ENCODE measurements at places on chromosomes 3 and 15. TPM values are rescaled to one million over a fixed set of nuclear protein-coding genes. Genes with fewer than 3 reads are reported as not detected.

Gene AMOTL2
- not detected for total RNA-seq

DNA sequence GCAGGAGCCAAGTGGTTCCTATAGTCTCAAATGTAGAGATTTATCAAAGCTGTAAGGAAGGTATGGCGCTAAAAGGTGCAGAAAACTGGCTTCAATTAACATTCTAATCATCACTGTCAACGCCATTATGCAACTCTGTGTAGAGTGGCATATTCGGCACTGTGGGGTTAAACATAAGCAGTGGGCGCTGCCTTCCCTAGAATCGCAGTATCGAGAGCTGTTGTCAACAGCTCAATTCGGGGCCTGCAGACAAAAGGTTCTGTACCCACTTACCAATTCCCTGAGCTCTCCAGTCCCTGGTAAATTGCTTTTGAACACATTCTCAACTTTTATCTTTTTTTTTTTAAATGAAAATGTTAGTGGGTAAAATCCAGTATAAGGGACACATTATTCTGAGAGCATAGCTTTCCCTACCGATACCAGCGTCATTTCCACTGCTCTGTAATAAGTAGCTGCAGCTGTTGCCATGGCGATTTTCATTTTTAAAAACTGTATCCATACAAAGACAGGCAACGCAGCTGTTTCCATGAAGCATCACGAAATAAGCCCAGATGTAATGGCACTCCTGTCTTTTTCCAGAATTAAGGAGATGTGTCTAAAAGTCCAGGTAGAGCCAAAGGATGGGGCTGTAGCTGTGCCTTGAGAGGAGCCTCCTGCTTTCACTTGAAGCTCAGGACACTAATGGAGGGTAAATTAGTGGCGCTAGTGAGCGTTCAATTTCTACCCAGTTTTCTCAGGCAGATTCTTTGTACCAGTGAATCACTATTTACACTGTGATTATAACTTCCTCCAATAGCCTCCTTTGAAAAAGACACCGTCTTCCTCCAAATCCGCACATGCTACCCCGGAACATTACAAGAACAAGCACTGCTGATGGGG lies 250.3 kb downstream of the SLC9A9 start:
- no peaks in the 10 kb centered on the region for H3K36me3 ChIP-seq
- no peaks in the 10 kb centered on the region for H3K27me3 ChIP-seq
- no peak for DNase-seq
- H3K27ac ChIP-seq = no peak overlapping the region
- H3K4me3 ChIP-seq = no peak overlapping the region

Gene SNX22
- 0.20 TPM for total RNA-seq

GRCh38 chr15:77904901-77905300 lies 172.6 kb downstream of the TBC1D2B start:
- no peak for DNase-seq
- no peaks in the 10 kb centered on the region for H3K4me1 ChIP-seq
- no peaks in the 10 kb centered on the region for H3K27me3 ChIP-seq

- no peaks in the 10 kb centered on the region for H3K27me3 ChIP-seq
- peaks cover 55% of the 10 kb centered on the region for H3K4me1 ChIP-seq
- peak; percentile 86 for DNase-seq
- peak overlapping the region; percentile 11 for H3K4me3 ChIP-seq
These were observed 23.0 kb downstream of the CMTM7 start for GRCh38 chr3:32414522-32415202.

GRCh38 chr3:149044339-149045083 lies 41.8 kb downstream of the HLTF start:
- H3K27me3 ChIP-seq = no peaks in the 10 kb centered on the region
- H3K4me3 ChIP-seq = no peak overlapping the region
- H3K4me1 ChIP-seq = no peaks in the 10 kb centered on the region
- DNase-seq = no peak
- H3K27ac ChIP-seq = no peak overlapping the region

Gene KLHL40
- total RNA-seq = not detected

Gene CHDH
- total RNA-seq = 4.3 TPM

DNA sequence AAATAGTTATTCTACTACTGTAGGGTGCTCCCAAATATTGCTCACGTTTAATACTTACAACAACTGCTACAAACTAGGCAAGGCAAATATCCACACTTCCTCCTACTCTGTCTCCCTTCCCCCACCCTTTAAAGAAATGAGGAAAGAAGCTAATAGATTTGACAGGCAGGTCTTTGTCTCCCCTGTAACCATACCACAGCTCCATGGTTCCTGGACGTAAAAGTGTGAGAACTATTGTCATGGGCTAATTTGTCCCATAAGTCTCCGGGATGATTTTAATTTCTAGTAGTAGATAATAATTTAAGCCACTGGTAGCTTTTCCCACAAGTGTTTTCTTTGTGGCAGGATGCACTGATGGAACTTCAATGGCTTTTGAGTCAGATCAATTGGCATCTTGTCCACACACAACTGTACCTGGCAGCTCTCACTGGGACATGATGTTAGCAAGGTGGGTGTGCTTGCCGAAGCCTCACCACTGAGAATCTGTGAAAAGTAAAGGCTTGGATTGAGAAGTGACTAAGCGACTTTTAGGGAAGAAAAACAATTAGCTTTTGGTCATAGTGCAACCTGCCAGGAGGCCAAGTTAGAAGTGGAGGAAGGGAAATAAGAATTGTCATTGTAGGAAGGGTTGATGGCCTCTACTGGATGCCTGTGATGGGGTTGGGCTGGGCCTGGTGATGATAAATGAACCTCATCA lies 1.4 kb upstream of the CPOX start:
- peaks cover 24% of the 10 kb centered on the region for H3K4me1 ChIP-seq
- H3K27ac ChIP-seq = no peak overlapping the region
- no peak for DNase-seq

DNA sequence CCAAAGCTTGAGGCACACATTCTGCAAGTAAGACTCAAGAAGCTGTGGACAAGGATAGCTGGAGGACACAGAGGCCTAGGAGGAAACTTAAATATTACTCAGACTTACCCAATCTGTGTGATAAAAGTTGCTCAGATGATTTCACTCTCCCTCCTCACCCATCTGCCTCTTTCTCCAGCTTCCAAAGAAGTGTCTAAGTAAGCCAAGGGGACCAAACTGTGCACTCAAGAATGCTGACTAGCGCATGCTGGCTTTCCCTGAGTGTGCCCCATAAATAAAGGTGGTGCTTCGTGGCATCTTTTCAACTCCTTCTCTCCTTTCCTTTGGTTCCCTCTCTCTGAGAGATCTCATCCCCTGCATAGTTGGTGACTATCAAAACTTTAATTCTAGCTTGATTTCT lies 211.0 kb upstream of the LMCD1 start:
- no peaks in the 10 kb centered on the region for H3K4me1 ChIP-seq
- H3K27ac ChIP-seq = no peak overlapping the region
- no peaks in the 10 kb centered on the region for H3K36me3 ChIP-seq
- no peak for DNase-seq
- no peaks in the 10 kb centered on the region for H3K27me3 ChIP-seq

Gene SPESP1
- not detected for total RNA-seq

GRCh38 chr15:76177491-76178040 lies 117.8 kb downstream of the TMEM266 start:
- H3K27ac ChIP-seq = no peak overlapping the region
- H3K36me3 ChIP-seq = no peaks in the 10 kb centered on the region
- H3K27me3 ChIP-seq = no peaks in the 10 kb centered on the region

GRCh38 chr3:55343486-55344357 lies 143.4 kb downstream of the WNT5A start:
- H3K27ac ChIP-seq = no peak overlapping the region
- no peak for DNase-seq
- H3K36me3 ChIP-seq = no peaks in the 10 kb centered on the region
- no peaks in the 10 kb centered on the region for H3K4me1 ChIP-seq

- H3K27ac ChIP-seq = no peak overlapping the region
- H3K4me1 ChIP-seq = no peaks in the 10 kb centered on the region
- H3K36me3 ChIP-seq = no peaks in the 10 kb centered on the region
- no peak for DNase-seq
These were observed 1103.2 kb upstream of the ALCAM start for GRCh38 chr3:104263477-104263876.

- H3K27me3 ChIP-seq = no peaks in the 10 kb centered on the region
- DNase-seq = no peak
- H3K36me3 ChIP-seq = no peaks in the 10 kb centered on the region
- H3K4me3 ChIP-seq = no peak overlapping the region
- H3K4me1 ChIP-seq = no peaks in the 10 kb centered on the region
These were observed 302.7 kb downstream of the AGBL1 start for GRCh38 chr15:86382341-86382740.

Gene DOCK3
- total RNA-seq = 0.35 TPM

GRCh38 chr3:73422571-73422970 lies 202.2 kb downstream of the PDZRN3 start:
- no peaks in the 10 kb centered on the region for H3K27me3 ChIP-seq
- H3K4me3 ChIP-seq = no peak overlapping the region
- DNase-seq = no peak
- H3K4me1 ChIP-seq = no peaks in the 10 kb centered on the region
- H3K27ac ChIP-seq = no peak overlapping the region
- no peaks in the 10 kb centered on the region for H3K36me3 ChIP-seq

- H3K27ac ChIP-seq = no peak overlapping the region
- DNase-seq = peak; percentile 45
- no peaks in the 10 kb centered on the region for H3K4me1 ChIP-seq
- H3K27me3 ChIP-seq = peaks cover 5% of the 10 kb centered on the region
These were observed 191.6 kb downstream of the GAP43 start for GRCh38 chr3:115814778-115815380.

- no peak for DNase-seq
- no peak overlapping the region for H3K4me3 ChIP-seq
- no peaks in the 10 kb centered on the region for H3K36me3 ChIP-seq
These were observed 16.0 kb upstream of the RNF7 start for GRCh38 chr3:141722081-141722480.

Gene ACTC1
- not detected for total RNA-seq

GRCh38 chr15:82040862-82041261 lies 5.0 kb downstream of the MEX3B start:
- no peak overlapping the region for H3K27ac ChIP-seq
- no peak for DNase-seq
- H3K4me3 ChIP-seq = no peak overlapping the region
- H3K27me3 ChIP-seq = no peaks in the 10 kb centered on the region
- H3K36me3 ChIP-seq = no peaks in the 10 kb centered on the region
- peaks cover 15% of the 10 kb centered on the region for H3K4me1 ChIP-seq

Gene EPB42
- total RNA-seq = not detected

Gene RETNLB
- not detected for total RNA-seq

Gene NT5DC2
- 3.7 TPM for total RNA-seq

GRCh38 chr3:152357587-152357986 lies 88.9 kb downstream of the MBNL1 start:
- H3K4me1 ChIP-seq = peaks cover 40% of the 10 kb centered on the region
- DNase-seq = no peak
- H3K27me3 ChIP-seq = no peaks in the 10 kb centered on the region
- H3K4me3 ChIP-seq = peak overlapping the region; percentile 15
- peak overlapping the region; percentile 41 for H3K27ac ChIP-seq
- H3K36me3 ChIP-seq = peaks cover 31% of the 10 kb centered on the region

Gene CEP19
- 1.9 TPM for total RNA-seq

DNA sequence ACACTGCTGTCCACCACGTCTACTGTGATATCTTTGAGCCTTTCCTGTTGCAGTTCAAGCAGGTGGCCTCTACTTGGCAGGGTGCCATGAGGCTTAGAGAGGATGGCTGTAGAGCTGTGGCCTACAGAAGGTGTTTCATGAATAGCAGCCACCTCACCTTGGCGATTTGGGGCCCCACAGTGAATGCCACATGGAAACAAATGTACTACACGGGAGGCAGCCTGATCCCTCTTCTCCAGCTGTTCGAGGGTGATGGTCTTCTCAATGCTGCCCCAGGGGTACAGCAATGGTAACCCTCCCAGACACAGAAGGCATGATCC lies 70.7 kb downstream of the FAM43A start:
- no peak overlapping the region for H3K4me3 ChIP-seq
- no peak for DNase-seq
- no peaks in the 10 kb centered on the region for H3K4me1 ChIP-seq
- no peaks in the 10 kb centered on the region for H3K27me3 ChIP-seq

- no peak for DNase-seq
- H3K27me3 ChIP-seq = no peaks in the 10 kb centered on the region
- H3K4me1 ChIP-seq = no peaks in the 10 kb centered on the region
- no peak overlapping the region for H3K4me3 ChIP-seq
These were observed 65.1 kb upstream of the EPHA3 start for GRCh38 chr3:89042236-89042835.

- H3K4me1 ChIP-seq = no peaks in the 10 kb centered on the region
- H3K4me3 ChIP-seq = no peak overlapping the region
- H3K36me3 ChIP-seq = no peaks in the 10 kb centered on the region
- no peaks in the 10 kb centered on the region for H3K27me3 ChIP-seq
- DNase-seq = no peak
These were observed 44.0 kb downstream of the FGD5 start for GRCh38 chr3:14862661-14863230.

Gene FBN1
- total RNA-seq = 0.72 TPM

DNA sequence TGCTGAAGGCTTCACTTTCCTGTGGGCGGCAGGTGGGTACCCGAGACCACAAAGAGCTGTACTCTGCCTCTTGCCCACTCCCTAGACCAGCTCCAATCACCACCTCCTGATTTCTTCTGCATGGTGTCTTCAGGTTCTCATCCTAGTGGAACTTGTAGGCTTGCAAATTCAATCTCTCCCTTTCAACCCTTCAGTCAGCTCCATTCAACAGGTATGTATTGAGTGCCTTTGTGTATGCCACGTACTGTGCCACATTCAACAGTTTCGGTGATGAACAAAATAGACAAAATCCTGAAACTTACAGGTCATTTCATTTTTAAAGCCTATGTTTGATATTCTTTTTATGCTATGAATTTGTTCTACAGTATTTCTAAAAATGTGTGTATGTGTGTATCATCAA lies 5.4 kb upstream of the CLDN11 start:
- H3K36me3 ChIP-seq = no peaks in the 10 kb centered on the region
- no peaks in the 10 kb centered on the region for H3K4me1 ChIP-seq
- H3K27ac ChIP-seq = no peak overlapping the region
- peaks cover 12% of the 10 kb centered on the region for H3K27me3 ChIP-seq

DNA sequence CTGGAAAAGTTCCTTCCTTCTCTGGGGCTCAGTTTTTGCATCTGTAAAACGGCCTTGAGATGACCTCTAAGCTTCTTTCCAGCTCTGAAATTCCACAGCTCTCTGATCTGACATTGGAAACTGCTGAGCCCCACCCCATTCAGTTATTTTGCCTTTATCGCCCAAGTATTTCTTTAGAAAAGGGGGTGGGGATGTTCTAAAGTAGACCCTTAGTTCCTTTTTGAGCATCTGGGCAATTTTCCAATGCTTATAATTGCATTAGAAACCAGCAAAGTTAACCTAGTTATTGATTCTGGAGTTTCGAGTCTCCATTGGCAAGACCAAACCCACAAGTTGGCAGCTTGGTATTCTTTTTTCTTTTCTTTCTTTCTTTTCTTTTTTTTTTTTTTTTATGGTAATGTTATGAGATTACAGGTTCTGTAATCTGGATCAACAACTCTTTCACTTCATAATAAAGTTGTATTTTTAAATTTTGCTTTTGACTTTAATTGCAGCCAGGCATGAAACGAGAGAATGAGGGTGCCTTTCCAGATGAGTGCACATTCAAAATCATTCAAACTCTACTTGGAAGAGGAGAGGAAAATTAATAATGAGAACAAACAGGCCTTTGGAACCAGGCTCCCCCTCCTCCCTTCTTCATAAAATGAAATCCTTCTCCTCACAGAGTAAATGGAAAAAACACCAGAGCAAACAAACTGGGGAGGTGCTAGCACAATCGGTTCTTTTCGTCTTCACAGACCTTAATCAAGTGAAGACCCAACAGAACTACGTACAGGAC lies 76.8 kb upstream of the LRIG1 start:
- no peak for DNase-seq
- peaks cover 6% of the 10 kb centered on the region for H3K4me1 ChIP-seq

Gene RMDN3
- total RNA-seq = 27.7 TPM

GRCh38 chr3:149214702-149215101 lies 6.9 kb downstream of the CP start:
- no peak for DNase-seq
- peaks cover 8% of the 10 kb centered on the region for H3K27me3 ChIP-seq
- H3K4me1 ChIP-seq = no peaks in the 10 kb centered on the region
- H3K36me3 ChIP-seq = no peaks in the 10 kb centered on the region

Gene GDPGP1
- 3.3 TPM for total RNA-seq

Data from CD4-positive, CD25-positive, alpha-beta regulatory T cell (primary cell).